Left lung (tissue), 14 donors: ENCODE measurements at places on chromosomes 4 and X. TPM values are rescaled to one million over a fixed set of nuclear protein-coding genes. Genes with fewer than 3 reads are reported as not detected.
A peak's percentile ranks its signal among the peaks of the same experiment; 100 is the strongest.

- DNase-seq: no peak
Observed at GRCh38 chr4:121185960-121186359, 21.8 kb upstream of the TNIP3 start.

DNA sequence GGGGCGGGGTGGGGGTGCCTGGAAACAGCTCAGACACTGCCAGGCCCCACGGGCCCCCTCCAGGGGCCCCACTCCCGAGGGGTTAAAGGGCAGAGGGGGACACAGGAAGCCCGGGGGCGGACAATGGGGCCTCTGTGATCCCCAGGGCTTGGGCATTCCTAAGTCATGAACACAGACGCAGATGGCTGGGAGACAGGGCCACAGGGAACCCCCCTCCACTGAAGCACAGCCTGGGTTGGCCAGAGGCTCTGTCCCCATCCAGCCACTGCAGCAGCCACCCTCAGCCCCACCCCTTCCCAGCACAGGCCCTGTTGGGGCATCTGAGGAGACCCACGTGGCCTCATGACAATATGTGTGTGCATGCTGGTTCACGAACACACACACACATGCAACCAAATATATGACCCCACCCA lies 3.9 kb downstream of the L1CAM start:
- DNase-seq: no peak

DNA sequence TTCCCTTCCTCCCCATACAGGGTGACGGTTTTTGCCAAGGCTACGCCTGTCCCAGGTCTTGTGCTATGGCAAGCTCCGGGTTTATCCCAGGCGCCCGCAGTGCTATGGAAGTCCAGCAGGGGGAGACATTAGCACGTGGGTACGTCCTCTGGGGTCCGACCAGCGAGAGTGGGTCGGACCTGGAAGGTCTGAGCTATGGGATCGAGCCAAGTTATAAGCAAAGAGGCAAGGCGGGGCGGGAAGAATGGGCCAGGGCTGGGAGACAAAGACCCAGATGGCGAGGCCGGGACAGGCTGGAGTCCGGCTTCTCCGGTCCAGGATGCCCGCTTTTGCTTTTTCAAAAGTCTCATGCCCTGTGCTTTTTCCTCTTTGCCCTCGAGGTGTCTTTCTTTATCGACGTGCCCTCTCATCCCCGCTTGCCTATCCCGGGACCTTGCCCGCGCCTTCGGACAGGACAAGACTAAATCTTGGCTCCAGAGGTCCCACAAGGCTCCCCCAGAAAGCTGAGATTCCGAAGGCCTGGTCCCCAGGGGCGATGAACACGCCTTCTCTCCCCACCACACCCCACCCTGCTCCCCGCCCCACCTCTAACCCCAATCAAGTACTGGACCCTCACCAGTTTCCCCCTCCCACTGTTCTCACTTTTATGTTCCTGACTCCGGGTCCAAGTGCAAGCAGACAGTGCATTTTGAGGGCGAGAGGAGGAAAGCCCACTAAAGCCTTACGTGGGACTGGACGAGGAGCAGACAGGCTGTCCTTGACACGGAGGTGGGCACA lies 785 bp upstream of the EFNB1 start:
- DNase-seq: peak; percentile 88

GRCh38 chr4:72430988-72431387 lies 138.0 kb downstream of the ADAMTS3 start:
- DNase-seq: no peak

DNA sequence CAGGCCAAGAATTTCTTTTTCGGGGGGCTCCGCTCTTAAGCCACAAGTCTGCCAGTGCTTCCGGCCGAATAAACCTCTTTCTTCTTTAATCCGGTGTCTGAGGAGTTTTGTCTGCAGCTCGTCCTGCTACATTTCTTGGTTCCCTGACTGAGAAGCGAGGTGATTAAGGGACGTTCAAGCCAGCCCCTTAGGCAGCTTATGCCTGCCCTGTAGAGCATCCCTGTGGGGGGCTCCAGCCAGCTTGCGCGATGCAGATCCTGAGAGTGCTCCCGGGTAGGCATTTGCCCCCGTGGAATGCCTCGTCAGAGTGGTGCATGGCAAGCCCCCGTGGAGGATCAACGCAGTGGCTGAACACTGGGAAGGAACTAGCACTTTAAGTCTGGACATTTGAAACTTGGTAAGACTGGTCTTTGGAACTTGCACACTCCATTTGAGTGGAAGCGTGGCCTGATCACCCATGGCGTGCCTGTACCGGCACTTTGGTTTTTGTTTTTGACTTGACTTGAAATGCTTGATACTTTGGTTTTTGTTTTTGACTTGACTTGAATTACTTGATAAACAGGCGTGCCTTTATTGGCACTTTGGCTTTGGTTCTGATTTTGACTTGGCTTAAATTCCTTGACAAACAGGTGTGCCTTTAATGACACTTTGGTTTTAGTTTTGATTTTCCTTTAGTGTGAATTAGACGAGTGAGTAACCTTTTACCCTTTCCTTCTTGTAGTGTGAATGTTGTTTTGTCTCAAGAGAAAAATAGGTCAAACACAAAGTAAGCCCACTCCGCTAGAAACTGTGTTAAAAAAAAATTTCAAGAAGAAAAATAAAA lies 6.1 kb downstream of the ACOX3 start:
- no peak for DNase-seq

- DNase-seq: no peak
Observed at GRCh38 chr4:147360301-147360700, 120.6 kb upstream of the EDNRA start.

DNA sequence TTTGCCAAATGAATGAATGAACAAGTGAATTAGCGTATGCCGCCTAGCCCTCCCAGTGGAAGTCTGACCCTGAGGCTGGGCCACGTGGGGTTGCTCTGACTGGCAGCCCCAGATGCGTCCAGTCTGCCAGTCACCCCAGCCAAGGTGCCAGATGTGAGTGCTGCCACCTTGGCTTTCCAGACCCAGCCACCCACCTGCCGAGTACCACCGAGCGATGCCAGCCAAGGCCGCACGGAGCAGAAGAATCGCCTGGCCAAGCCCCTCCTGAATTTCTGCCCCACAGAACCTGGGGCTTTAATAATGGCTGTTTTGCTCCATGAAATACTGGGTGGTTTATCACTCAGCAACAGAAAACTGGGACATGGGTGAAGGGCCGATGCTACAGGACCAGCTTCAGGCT lies 59.3 kb downstream of the ADRA2C start:
- no peak for DNase-seq

DNA sequence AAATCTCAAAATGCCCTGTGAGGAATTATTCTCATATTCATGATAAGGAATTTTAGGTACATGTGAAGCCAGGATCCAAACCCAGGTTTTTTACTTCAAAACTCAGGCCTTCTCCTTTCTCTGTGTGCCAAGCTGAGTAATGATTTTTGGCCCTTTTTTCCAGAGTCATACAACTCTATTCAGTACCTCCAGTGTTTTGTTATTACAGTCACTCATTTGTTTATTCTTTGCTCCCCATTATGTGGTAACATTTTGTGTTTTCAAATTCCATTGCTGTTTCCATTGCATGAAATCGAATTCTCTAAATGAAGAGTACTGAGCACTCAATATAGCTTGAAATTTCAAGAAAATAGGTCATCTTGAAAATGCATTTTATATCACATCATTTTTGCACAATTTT lies 315.4 kb downstream of the NR3C2 start:
- DNase-seq: no peak

GRCh38 chrX:96770315-96770714 lies 85.7 kb downstream of the DIAPH2 start:
- no peak for DNase-seq

DNA sequence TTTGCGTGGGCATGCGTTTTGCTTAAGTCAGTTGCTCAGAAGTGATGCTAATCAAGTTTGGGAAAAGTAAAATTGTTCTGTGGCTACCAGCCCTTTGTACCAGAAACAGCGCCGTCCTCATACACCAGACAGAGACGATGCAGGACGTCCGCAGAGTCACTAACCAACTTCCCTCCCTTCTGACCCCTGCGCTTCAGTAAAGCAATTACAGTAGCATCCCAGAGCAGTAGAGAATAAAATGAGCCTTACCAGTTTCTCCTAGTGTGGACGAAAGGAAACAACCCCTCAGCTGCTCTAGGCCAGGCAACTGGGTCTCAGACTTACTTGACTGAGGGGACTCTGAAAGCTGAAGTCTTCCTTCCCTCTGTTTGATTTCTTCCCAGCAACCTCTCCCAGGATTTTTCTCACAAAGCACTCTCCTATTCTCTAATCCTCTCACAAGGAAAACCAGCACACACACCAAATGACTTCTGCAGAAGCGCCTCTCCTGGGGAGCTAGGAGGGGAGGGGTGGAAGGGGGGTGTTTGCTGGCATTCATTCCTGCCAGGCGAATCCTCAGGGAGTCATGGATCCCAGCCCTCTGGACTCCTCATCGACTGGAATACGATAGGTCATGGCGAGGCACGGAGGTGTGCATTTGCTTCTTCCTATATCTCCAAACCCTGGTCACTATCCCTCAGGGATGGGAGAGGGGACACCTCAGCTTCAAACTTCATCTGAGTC lies 56.0 kb upstream of the MID1 start:
- DNase-seq: no peak

DNA sequence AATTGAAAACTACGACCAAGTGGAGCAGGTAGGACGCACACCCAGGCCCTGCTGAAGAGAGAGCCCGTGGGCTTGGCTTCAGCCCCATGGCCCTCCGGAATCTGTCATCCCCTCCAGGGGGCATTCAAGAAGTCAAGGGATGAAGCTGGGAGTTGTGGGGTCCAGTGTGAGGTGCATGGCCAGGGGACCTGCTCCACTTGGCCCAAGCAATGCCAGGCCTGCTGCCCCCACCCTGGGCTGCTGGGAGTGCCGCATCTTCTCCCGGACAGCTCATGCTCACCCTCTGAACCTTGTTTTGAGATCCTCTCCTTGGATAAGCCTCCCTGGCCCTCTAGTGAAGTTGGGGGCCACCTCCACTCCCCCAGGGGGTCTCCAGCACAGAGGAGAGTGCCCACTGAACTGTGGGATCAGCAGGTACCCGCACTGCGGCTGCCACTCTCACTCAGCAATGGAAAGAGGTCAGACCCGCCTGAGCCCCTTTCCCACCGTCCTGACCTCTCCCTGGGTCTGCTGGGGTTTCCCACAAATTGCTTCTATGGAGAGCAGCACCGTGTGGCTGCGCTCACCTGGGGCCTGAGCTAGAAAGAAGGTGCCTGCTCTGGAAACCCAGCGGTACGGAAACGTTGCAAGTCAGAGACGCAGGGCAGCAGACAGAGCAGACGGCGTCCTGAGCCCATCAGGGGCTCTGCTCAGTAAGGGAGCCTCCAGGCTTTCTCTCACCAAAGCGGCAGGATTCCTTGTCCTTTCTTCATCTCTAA lies 5.0 kb upstream of the ABLIM2 start:
- peak; percentile 45 for DNase-seq

DNA sequence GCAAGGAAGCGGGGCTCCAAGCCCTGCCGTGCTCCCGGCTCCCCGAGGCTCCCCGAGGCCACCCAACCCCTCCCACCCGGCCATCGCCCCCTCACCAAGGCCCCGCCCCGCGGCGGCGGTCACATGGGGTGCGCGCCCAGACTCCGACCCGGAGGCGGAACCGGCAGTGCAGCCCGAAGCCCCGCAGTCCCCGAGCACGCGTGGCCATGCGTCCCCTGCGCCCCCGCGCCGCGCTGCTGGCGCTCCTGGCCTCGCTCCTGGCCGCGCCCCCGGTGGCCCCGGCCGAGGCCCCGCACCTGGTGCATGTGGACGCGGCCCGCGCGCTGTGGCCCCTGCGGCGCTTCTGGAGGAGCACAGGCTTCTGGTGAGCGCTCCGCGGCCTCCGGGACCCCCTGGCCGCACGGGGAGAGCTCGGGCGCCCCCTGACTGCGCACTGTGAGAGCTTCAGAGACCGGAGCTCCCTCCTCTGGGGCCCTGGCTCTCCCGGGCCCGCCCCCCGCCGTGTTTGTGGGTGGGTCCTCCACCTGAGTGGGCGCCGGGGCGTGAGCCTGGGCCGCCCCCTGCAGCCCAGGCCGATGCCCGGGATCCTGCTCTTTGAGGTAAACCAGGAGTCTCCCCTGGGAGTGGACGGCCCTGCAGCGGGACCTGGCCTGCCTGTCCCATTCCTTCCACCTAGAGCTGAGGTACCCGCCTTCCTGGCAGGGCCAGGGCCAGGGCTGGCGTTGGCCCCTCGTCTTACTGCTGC lies at the start of gene IDUA:
Gene IDUA, plus strand, starts transcription at position 166 of the 745 bp plus-strand sequence. Its CDS starts 41 bp downstream, at position 207.
- peak; percentile 97 for DNase-seq

GRCh38 chr4:169987327-169988228 lies 38.6 kb downstream of the MFAP3L start:
- DNase-seq: no peak

DNA sequence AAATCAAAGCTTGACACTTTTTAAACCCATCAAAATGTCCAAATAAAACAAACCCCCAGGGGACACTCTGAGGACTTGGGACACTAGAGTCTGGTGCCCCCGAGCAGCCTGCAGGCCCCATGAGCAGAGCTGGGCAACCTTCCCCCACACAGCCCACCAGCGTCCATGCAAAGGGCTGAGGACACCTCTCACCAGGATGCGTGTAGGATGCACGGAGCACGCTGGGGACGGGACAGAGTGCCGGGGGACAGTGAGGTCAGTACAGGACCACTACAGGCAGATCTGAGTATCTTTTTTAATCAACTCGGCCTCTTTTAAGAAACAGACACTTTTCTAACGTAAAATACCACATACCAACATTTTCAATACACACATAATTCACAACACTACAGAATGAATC lies 6.9 kb downstream of the GAK start:
- no peak for DNase-seq

DNA sequence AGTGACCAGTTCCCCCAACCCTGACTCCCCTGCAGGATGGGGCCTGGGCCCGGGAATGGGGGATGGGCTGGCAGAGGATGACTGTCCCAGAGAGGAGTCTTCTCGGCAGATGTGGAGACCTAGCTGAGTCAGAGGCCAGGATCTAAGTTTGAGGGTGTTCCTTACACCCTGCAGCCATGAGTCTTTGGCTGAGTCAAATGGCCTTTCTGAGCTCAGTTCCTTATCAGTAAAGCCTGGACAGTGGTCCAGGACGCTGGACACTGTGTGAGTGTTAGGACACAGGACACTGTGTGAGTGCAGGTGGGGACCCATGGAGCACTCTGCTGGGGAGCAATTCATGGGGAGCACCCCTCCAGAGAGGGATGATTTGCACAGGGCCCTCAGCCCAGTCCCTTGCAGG lies 5.0 kb downstream of the IL9R start:
- no peak for DNase-seq

DNA sequence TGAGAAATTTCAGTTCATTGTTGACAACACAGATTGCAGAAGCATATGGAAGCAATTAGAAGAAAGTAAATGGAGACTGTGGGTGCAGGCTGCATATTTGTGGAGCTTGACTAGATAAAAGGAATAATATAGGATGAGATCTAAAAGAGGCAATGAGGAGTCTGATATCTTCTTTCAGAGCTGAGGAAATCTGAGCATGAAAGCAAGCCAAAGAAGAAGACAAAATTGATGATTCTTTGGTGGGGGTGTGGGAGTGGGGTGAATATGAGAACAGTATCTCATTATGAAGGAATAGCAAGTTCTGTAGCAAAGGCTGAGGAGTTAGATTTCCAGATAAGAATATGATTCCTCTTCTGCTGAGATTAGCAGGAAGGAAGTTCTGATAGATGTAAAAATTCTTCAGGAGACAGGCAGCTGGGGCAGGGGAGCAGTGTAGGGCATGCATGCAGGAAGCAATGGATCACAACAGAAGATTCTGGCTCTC lies 6.1 kb upstream of the PDHA2 start:
- DNase-seq: no peak

The PGM2 gene
- total RNA-seq: 27.9 TPM

The TMPRSS11D gene
- total RNA-seq: not detected

The SOD3 gene
- 80.0 TPM for total RNA-seq

The NXF2B gene
- not detected for total RNA-seq

The AMBN gene
- not detected for total RNA-seq

The GPR173 gene
- total RNA-seq: 2.0 TPM

The SSX4B gene
- not detected for total RNA-seq
